ENCODE measurements at places on chromosomes 4 and X.

DNA sequence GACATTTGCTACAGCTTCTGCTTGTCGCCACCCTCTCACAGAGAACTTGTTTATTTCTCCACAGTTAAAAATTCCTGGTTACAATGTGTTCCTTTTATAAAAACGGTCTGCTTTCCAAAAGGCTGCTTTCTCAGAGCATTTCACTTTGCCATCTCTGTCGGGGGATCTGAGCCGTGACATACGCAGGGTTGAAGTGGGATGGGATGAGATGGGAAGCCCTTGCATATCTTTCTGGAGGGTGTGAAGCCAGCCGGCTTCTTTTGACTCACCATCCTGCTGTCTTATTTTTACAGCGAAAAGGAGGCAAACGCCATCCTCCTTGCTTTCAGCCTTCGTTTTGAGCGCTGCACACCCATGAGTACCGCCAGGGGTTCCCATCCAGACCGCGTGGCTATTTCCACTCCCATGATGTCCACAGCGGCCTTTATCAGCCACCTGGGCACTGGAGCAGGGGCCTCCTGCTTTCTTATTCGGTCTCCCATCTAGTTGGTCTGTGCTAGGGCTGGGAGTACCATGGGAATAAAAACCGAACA is 99.8 kb upstream of the GATB start:
- no peak for DNase-seq

DNA sequence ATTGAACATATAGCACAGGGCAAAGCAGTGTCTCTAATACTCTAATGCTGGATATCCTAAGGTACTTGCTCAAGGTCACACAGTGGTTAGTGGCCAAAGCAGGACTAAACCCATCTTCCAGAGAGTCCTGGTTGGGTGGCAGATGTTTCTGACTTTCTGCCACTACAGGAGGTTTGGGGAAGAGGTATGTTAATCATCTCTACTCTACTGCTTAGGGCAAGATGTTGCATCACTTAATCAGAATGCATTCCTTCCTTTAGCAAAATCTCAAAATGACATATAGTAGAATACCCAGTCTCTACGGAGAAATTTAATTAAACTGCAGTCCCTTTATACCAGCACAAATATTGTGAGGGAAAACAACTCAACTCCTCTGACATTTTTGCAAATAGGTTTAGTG is 190.7 kb upstream of the FAM241A start:
- no peak for DNase-seq

DNA sequence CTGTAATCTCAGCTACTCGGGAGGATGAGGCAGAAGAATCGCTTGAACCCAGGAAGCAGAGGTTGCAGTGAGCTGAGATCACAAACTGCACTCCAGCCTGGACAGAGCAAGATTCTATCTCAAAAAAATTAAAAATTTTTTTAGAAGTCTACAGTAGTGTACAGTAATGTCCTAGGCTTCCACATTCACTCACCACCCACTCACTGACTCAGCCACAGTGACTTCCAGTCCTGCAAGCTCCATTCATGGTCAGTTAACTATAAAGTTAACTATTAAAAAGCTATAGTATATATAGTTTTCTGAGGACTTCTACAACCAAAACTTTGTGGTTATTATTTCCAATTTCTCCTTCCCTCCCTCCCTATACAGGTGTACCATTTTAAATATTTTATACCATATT is 34.7 kb upstream of the NEUROG2 start:
- DNase-seq, result no peak

DNA sequence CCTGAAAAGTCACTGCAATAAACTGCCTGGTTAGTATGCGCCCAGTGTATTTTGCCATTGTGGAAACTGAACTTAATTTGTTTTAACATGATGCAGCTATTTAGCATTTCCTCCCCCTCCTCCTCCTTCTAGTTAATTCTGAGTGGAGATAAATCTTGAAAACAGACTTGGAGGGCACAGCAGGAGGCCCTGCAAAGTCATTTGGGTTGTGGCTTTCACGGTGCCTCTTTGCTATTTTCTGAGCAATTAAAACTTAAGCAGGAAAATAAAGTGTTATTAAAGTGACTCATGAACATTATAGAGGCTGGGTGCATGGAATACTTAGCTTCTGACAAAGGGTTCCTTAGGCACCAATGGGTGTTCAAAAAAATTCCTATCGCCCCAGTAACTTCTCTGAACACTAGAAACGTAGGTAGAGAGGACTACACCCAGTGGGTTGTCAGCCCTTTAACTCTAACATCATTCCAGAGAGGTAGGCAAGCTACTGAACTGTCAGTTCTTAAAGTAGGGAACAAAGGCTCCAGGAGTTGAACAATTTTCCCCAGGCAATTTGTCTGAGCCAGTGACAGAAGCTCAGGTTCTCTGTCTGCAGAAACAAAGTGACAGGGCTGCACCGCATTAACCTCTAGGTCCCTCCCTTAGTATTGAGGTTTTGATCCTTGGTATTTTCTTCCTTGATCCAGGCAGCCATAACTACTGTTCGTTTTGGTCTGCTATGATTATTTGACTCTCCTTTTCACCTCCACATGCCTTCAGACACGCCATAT is 158.3 kb upstream of the KIT start:
- DNase-seq, result no peak

DNA sequence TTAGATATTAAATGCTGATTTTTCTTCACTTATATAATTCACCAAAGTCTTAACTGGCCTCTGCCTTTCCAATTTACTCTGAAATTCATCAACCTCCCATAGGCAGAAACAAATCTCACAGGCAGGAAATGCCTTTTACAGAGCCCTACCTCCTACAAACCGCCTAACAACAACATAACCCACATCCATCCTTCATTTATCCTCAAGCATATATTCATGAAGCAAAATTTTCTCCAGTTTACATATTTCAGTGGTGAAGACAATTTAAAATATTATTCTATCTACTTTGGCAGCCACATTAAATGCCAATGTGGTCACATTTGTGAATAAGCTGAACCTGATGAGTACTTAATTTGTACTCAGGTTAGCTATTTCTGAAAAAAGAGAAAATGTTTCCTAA is 30.3 kb downstream of the SEPSECS start:
- no peak for DNase-seq

GRCh38 chrX:69365349-69365748 is 138.8 kb upstream of the NALF2 start:
- no peak for DNase-seq

DNA sequence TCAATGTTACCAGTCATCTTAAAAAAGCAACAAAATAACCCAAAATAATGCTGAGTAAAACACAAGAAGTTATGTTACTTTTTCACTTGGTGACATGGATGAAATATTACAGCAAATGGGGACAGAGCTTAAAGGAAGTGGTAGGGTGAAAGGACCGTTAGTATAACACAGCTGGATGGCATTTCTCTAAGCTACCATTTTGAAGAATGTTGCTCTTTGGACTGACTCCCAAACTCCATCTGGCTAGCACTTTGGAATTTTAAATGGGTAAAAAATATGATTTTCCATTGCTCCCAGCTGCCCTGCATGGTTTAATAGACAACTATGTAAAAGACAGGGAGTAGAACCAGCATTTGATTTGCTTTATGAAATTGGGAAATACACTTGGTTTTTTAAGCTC is 27.6 kb downstream of the CLCN5 start:
- DNase-seq, result no peak

- peak; percentile 55 for DNase-seq
Measured at GRCh38 chrX:115330498-115331168, 41.1 kb downstream of the LUZP4 start.
